Stimulated activated CD4-positive, alpha-beta T cell treated with anti-CD3 and anti-CD28 coated beads, Interleukin-1b, Interleukin-23, amount 100 ng/mL, for 1 hour (primary cell): ENCODE measurements at places on chromosomes 4 and X.

- DNase-seq, result no peak
Measured at GRCh38 chrX:77768787-77769186, 17.2 kb downstream of the ATRX start.

GRCh38 chrX:75784680-75785491 lies at the start of gene MAGEE2:
TSS of gene MAGEE2 (minus strand) at chrX:75785254. CDS start at chrX:75785051, 203 bp downstream.
- no peak for DNase-seq

DNA sequence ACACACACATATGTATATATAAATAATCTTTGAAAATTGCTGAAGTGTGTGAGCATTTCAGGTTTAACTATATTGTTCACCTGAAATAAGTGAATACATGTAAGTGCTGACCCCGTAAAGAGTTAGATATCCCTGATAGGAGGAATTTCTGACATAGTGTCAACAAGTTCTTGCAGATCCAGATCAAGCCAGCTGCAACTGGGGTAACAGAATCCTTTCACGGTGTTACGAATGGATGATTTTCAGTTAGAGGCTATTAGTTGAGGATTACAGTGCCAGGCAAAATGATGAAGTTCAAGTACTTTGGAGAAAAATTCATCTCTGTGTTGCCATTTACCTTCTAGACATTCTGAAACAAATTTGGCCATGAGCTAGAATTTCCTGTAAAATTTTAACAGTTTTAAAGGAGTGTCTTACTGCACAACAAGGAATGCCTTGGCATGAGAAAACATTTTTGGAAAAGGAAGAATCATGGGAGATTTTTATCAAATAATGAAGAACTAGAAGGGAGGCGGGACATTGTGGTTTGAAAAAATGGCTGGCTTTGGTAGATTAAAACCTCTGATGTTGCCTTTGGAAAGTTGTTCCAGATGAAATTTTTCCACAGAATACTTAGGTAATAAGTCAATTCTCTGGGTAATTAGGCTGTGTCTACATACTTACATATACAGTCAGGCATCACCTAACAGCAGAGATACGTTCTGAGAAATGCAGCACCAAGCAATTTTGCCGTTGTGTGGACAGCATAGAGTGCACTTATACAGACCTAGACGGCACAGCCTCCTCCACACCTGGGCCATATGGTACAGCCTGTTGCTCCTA lies 84.4 kb upstream of the FAT1 start:
- DNase-seq, result no peak

DNA sequence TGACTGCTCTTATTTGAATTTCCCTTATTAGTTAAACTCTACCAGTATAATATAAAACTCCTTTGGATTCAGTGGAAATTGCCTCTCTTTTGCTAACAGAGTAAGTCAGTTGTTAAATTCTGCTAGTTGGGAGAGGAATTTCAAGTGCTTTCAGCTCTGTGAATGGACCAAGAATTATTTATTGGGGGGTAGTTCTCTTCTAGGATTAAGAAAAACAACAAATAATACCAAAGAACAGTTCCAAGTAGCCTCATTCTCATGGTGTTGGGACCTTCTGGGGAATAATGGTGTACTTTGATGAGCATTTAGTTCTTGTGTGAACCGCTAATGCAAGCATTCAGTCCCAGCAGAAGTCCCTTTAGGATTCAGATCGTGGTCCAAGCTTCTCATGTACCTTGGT lies 11.6 kb downstream of the SPARCL1 start:
- no peak for DNase-seq

DNA sequence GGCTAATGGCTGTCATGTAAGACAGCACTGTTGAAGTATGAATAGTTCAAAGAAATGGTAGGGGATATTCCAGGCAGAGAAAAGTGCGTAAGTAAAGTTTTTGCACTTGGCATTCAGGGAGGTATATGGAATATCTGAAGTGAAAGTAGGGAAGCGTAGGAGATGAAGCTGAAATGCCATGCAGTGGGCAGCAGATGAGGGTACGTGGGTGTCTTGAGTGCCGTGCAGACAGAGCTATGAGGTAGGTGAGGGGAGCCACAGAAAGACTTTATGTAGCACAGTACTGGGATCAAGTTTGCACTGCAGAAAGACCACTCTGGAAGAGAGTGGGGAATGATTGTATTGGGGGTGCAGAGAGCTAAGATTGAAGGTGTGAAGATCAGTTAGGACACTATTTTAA lies 5.2 kb upstream of the SCD5 start:
- DNase-seq, result no peak

DNA sequence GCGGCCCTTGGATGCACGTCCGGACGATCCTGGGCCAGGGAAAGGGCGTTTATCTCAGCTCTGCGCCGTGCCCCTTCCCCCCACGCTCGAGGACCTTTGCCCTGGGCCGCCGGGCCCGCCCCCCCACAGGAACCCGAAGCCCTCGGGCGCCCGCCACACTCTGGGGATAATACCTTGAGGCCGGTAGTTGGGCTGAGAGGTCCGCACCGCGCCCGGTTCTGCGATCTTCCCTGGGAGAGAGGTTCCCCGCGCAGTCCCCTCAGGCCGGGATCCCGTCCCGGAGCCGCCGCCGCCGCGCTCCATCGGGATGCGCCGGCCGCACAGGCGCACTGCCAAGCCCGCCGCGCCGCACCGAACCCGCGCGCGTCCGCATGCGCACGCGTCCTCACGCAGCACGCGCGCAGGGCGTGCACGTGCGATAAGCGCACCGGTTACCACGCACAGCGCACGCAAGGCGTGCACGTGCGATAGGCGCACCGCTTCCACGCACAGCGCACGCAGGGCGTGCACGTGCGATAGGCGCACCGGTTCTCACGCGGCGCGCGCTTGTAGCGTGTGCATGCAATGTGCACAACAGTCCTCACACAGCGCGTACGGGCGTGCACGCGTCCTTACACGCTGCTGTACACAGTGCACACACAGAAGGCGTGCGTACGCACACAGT lies at the start of gene MAP7D2:
MAP7D2 (minus strand) TSS at position 331 of the 664 bp plus-strand sequence; CDS start at position 303, 28 bp downstream.
- no peak for DNase-seq
